Stimulated activated CD8-positive, alpha-beta memory T cell treated with anti-CD3 and anti-CD28 coated beads, Interleukin-4, amount 100 ng/mL, for 4 hours (primary cell): ENCODE measurements at places on chromosomes 13 and 19.

DNA sequence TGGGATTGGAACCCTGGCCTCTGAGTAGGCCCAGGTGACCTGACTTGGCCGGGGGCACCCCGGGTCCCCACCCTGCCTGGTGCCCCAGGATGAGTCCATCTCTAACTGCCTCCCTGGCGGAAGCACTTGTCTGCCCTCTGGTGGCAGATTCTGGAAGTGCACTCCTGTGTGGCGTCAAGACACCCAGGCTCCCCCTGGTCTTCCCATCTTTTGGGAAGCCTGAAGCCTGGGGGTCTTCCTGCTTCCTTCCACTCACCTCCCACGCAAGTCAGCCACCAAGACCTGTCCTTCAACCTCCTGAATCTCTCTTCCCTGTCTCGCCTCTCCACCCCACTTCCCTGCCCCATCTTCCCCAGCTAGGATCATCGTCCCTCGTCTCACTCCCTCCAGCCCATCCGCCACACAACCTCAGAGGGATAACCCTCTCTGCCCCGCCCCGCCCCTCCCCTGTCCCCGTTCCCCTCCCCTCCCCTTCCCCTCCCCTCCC is 7.4 kb downstream of the RABAC1 start:
- DNase-seq: peak; percentile 93

- no peak for DNase-seq
Measured at GRCh38 chr13:90405301-90405700, 942.2 kb upstream of the MIR17HG start.

GRCh38 chr19:21883516-21883915 is 47.5 kb upstream of the ZNF43 start:
- no peak for DNase-seq

GRCh38 chr19:29514525-29515232 is 11.1 kb upstream of the VSTM2B start:
- DNase-seq: no peak

GRCh38 chr13:79459906-79460305 is 21.0 kb upstream of the NDFIP2 start:
- DNase-seq: no peak

DNA sequence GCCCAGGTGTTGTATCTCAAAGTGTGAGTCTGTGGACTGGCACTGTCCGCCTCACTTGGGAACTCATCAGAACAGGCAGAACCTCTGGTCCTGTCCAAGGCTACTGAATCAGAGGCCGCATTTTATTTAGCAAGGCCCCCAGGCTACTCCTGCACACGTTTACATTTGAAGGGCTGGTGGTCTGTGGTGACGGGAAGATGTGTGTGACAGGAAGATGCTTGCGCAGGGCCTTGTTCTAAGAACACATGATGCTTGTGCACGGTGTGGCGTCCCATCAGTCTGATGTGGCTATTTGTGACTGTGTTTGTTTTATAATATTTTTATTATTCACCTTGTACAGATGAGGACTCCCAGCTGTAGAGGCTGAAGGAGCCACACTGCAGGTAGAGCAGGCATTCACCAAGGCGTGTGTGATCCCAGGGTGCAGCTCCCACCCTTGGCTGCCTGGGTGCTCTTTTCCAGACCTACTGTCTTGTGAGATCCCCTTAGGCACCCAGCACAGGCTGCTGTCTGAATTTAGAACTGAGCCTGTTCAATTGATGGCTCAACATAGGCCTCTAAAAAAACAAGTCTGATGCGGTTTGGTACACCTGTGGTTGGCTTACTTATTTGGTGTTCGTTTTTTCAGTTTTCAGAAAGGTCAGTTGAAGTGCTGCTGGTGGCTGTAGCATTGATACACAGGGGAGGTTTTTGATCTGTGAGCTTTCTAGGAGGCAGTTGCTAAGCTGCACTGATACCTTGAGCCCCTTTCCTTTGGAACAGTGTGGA is 3.1 kb downstream of the SLC25A15 start:
- no peak for DNase-seq

DNA sequence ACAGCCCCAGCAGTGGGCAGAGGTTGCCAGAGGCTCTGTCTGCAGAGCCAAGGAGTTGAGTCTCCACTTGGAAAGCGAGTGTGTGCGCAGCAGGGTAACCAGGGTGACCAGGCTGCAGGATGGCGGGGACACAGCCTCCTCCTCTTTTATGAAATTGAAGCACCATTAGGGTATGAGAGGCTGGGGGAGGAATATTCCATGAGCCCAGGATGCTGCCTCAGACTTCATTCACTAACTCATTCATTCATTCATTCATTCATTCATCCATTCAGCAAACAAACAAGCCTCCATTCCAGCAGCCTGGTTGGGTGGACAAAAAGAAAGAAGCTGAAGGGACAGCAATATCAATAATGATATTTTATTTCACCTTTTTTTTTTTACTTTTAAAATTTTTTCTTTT is 6.6 kb upstream of the LMTK3 start:
- no peak for DNase-seq

- DNase-seq: no peak
Measured at GRCh38 chr13:39186205-39186875, 148.1 kb downstream of the NHLRC3 start.

- no peak for DNase-seq
Measured at GRCh38 chr19:7565332-7565731, 29.8 kb downstream of the PNPLA6 start.

GRCh38 chr13:101965096-101965495 is 436.8 kb downstream of the FGF14 start:
- DNase-seq: no peak

DNA sequence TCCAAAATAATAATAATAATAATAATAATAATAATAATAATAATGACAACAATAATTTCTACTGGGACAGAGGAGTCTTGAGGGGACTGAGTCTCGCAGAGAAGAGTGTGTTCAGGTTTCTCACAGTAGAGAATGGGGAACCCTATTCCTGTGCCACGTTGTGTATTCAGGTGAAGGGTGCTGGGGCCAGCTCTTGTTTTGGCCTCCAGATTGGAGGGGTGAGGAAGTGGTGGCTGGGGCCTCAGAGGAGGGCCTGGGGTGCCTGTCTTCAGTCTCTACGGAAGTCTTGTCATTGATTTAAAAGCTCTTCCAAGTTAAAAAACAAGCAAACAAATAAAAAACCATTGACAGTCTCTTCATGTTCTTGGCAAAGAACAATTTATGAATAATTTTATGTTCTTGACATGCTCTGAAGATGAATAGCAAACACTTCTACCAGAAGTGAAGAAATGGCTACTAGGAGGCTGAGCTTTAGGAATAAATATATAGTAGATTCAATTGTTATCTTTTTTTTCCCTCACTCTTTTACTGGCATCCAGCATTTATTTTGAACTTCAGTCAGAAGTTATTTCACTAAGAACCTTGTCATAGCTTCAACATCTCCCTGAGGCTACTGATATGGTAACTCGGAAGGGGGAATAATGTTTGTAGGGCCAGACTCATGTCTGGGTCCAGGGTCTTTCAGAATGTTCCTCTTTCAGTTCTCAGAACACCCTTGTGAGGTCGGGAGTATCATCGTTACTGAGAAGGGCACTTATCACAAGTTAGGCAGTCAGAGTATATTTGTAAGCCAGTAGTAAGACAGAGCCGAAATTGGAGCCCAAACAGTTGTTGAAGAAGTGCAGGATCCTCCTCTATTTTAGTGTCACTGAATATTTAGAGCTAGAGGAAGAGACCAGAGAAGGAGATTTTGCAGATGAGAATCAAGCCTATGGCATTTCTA is 13.1 kb downstream of the LRCH1 start:
- DNase-seq: no peak

- no peak for DNase-seq
Measured at GRCh38 chr13:21683034-21683733, 12.3 kb downstream of the FGF9 start.

DNA sequence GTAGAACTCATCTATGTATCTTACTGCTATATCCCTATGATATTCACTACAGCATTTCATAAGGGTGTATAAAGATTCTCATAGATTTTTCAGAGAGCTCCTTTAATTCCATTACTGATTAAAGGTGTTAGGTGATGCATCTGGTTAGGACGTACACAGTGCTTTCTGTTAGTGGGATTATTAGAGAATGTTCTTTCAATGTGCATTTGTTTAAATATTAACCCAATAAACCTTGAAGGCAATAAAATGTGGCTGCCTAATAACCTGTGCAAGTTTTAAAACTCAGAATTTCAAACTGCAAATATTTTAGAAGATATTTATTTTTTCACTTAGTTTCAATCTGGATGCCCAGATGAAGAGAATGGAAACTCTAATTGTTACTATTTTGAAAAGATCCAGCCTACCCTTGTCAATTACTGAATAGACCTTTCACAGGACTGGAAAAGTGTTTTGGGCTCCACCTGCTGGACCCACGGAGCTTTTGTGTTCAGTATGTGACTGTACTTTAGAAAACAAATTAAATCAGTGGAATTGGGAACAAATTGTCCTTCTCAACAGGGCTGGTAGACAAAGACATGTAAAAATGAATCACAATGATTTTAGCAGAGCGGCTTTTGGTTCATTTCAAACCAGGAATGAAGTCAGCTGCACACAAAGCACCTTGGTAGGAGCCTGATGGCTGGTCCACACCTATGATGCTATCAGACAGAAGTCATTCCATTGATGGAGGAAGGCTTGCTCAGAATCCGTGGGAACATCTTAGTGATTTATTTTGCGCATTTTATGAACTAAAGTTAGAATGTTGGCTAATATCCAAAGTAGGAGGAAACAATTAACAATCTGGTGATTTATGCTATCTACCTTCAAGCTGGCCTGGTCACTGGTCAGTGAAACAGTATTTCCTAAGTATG is 89.4 kb upstream of the RAP2A start:
- DNase-seq: no peak

GRCh38 chr19:6150289-6150688 is 14.8 kb downstream of the ACSBG2 start:
- DNase-seq: no peak

DNA sequence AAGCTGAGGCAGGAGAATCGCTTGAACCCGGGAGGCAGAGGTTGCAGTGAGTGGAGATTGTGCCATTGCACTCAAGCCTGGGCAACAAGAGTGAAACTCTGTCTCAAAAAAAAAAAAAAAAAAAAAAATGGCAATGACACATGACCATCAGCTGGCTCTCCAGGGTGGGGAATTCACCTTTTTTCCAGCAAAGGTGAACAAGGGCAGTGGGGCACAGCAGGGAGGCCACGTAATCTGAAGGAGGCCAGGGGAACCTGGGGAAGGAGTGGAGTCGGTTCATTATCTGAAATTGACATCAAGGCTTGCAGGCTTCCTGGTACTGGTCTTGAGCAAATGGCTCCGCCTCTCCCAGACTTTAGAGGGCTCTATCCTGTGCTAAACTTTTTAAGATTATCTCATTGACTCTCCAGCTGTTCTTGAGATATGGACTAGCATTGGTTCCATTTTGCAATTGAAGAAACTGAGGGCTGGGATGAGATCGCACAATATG is 28.1 kb downstream of the KEAP1 start:
- no peak for DNase-seq

GRCh38 chr13:77513719-77514335 is 21.7 kb upstream of the SCEL start:
- no peak for DNase-seq

GRCh38 chr19:3478409-3479176 is 1.7 kb downstream of the SMIM24 start:
- DNase-seq: no peak

- DNase-seq: no peak
Measured at GRCh38 chr19:41525989-41526388, 50.0 kb upstream of the CEACAM21 start.

DNA sequence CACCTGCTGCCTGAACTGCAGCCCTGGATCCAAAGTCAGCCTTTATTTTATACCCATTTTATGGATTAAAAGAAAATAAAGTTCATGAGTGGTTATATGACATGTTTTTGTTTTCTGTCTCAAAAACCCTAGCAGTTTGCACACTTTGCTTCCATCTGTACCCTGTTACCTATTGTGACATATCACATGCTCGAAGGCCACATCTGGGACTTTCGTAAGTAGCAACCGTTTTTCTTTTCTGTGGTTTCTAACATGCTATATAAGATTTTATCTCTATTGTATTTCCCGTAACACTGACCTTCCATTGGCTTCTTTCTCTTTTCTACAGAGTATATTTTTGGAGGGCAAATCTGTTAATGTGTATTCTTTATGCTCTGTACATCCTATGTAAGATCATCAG is 1007.2 kb downstream of the PCDH9 start:
- no peak for DNase-seq

GRCh38 chr13:45492538-45492937 is 27.8 kb downstream of the COG3 start:
- DNase-seq: no peak

DNA sequence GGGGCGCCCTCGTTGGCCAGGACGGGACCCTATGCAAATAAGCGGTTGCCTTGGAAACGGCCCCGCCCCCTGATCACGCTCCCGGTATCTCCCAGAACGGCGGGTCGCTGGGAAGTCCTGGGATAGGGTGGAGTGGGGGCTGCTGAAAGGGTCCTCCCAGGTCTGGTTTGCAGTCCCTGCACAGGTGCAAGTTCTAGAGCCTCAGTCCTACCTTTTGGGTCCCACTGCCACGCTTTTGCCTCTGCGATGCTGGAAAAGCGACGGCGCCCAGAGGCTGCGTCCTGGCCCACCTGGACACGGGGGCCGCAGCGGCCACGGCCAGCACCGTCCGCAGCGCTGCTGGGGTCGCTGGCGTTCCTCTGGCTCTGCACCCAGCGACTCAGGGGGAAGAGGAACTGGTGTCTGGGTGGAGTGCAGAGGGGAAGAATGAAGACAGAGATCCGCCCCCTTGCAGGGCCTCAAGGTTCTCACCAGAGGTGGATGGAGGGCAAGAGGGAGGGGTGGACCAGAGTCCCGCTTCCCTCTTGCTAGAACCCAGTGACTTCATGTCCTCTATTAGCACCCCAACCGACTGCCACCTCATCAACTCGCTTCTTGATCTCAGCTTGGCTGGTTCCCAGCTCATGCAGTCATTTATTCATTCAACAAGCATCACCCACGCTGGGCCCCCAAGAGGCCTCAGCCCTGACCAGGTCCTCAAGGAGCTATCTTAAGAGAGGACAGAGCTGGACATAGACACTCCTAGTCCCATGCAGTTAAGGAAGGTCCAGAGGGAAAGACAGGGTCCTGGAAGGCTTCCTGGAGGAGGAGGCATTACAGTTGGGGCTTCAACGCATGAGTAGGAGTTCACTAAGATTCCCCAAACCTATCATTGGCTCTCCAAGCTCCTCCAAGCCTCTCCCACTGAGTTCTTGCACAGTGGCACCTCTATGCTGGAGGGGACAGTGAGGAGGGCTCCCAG is at the start of gene LRRC25:
Gene LRRC25, minus strand, starts transcription at position 381 of the 961 bp plus-strand sequence. CDS start 659 bp downstream, outside the sequence.
- DNase-seq: no peak

GRCh38 chr13:32028711-32029110 is 2.9 kb upstream of the FRY start:
- DNase-seq: no peak

- DNase-seq: no peak
Measured at GRCh38 chr19:50790396-50790795, at the start of gene ACP4. ACP4 (plus strand) TSS chr19:50790415; CDS start chr19:50790415, 0 bp downstream.

DNA sequence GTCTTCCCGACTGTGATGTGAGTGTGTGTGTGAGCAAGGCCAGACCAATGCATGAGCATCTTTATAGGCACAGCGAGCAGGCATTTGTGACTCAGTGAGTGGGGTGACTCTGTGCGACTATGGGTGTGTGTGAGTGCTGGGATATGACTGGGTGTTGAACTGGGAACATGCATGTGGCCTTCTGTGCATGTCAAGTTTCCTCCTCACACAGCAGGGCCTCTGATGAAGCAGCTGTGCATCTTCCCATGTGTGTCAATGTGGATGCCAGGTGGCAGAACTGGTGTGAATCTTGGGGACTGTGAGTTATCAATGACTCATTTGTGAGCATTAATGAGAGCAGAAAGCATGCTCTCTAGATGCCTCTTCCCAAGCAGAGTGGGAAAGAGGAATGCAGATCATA is 12.1 kb upstream of the LGALS14 start:
- DNase-seq: no peak
